DMS53 (cell line): ENCODE measurements at places on chromosomes 6 and 20.

DNA sequence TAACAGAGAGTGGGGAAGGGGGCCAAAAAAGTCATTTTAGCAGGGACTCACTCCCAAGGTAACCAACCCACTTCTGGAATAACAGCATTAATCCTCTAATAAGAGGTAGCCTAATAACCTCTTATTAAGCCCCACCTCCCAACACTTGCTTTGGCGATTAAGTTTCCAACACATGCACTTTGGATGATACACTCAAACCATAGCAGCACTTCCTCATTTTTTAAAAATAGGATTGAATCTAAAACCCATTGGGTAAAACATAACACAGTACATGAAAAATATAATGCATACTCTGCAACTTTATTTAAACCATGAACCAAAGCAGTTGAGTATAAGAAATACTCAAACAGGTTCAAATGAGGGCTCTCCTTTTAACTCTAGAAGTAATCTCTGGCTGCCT is 318.3 kb downstream of the HACE1 start:
- DNase-seq: no peak

DNA sequence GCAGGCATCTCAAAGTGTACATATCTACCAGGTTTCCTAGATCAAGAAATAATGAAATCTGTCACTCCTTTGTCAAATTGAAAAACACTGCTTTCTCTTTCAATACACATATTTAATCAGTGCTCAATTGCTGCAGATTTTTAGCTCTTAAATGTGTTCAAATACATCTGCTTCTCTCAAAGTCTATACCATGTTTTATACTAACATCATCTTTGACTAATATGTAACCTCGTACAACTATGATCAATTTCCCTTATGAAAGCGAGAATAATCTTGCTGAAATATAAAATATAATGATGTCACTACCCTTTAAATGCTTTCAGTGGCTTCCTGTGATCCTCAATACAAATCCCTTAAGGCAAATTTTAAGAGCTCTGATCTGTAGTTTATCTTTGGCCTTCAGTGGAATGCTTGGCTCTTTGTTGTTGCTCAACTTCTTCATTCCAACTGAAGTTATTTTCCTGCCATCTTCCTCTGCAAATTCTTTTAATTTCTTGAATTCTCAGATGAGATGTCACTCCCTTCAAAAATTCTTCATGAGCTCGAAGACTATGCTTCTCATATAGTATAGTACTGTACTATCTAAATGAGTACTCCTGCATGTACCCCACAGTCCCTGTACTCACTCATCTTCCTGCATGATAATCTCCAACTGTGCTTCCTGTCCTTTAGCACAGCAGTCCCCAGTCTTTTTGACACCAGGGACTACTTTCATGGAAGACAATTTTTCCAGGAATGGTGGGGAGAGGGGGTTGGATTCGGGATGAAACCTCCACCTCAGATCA is 545.1 kb upstream of the GJE1 start:
- DNase-seq: no peak

GRCh38 chr6:10166031-10166430 is 248.8 kb downstream of the TFAP2A start:
- DNase-seq: no peak

- DNase-seq: no peak
These were observed 40.0 kb downstream of the SNHG17 start for GRCh38 chr20:38395165-38395564.

DNA sequence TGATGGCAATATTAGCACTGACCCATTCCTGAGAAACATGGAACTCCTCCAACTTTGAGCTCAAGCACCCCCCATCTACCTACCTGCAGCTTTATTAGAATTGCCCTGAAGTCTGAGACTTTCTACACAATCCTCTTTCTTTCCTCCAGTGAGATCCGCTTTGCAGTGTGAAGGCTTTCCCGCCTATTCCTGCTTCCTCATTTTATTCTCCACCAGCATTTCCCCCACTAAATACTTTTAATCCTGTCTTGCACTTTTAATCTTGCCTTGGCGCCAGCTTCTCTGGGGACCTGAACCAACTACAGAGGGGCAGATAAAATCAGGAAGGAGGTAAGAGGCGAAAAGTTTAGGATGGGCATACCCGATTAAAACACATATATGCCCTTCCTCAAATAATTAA is 178.1 kb upstream of the PRDM1 start:
- DNase-seq: no peak

DNA sequence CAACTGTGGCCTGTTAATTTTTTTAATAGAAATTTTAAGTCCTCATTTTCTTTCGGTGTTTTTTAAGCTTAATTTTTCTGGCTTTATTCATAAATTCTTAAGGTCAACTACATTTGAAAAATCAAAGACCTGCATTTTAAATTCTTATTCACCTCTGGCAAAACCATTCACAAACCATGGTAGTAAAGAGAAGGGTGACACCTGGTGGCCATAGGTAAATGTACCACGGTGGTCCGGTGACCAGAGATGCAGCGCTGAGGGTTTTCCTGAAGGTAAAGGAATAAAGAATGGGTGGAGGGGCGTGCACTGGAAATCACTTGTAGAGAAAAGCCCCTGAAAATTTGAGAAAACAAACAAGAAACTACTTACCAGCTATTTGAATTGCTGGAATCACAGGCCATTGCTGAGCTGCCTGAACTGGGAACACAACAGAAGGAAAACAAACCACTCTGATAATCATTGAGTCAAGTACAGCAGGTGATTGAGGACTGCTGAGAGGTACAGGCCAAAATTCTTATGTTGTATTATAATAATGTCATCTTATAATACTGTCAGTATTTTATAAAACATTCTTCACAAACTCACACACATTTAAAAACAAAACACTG is 10.1 kb downstream of the HFE start:
- peak; percentile 86 for DNase-seq

DNA sequence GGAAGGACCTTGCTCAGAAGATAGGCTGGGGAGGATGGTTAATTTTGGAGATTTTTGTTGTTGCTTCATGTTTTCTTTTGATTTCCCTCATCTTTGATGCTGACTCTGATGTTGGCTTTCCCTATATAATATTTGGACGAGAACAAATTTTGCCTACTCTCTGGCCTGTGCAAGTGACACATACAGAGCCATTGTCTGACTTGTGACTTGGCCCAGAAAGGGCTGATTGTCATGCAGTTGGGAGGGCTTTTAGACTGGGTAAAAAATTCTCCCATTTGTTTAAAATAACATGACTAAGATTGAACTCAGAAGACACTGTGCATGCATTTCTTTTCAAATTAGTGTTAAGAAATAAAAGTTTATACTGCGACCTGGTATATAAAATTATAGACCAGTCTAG is 98.6 kb upstream of the SUPT3H start:
- DNase-seq: no peak

DNA sequence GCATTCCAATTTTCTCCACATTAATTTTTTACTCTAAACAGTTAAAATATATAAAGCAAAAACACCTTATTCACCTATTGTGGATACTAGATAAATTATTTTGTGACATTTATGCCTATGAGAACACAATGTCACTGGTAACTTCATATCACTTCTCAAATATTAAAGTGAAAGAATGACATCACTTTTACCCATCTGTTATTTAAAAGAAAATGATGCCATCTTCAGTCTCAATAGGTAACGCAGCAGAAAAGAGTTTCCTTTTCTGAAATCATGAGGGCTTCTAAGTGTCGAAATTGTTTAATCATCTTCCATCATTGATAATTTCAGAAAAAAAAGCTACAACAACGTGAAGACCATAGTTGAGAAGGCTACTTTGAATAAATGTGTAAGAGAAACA is 2.9 kb downstream of the HAO1 start:
- no peak for DNase-seq

GRCh38 chr6:116444092-116444491 is 17.1 kb upstream of the CALHM6 start:
- peak; percentile 68 for DNase-seq

- no peak for DNase-seq
These were observed 110.5 kb upstream of the MAP7 start for GRCh38 chr6:136660727-136661126.

DNA sequence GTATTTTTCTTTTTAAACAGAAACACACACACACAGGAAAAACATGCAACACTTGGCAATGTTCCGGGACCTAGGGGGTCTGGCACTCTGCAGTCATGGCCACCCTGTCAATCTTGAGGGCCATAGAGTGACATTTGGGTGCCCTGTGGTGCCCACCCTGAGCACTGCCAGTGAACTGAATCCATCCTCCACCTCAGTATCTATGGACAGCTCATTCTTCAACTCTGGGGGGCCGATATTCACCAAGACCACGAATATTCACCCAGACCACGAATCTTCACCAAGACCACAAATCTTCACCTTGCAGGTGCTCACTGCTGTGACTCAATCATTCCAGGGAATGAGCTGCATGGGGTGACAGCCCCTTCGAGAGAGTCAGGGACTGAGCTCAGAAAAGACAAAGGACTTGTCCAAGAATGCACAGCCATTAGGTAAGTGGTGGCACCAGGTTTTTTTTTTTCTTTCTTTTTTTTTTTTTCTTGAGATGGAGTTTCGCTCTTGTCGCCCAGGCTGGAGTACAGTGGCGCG is 19.1 kb downstream of the SNAI1 start:
- DNase-seq: no peak

DNA sequence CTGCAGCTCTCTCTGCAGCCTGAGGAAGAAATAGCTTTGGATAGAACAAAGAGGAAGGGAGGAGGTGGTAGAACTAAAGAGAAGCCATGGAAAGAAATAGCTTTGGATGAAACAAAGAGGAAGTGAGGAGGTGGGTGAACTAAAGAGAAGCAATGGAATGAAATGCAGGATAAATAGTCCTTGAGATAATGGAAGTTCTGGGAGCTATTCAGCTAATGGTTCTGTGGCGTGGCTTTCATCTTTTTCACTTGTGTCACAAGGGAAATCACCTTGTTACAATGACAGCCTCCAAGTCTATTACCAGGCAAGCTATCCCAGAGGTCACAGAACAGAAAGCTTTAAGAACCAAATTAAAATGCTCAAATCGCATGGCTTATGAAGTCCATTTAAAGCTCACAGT is 141.3 kb upstream of the ARG1 start:
- no peak for DNase-seq

DNA sequence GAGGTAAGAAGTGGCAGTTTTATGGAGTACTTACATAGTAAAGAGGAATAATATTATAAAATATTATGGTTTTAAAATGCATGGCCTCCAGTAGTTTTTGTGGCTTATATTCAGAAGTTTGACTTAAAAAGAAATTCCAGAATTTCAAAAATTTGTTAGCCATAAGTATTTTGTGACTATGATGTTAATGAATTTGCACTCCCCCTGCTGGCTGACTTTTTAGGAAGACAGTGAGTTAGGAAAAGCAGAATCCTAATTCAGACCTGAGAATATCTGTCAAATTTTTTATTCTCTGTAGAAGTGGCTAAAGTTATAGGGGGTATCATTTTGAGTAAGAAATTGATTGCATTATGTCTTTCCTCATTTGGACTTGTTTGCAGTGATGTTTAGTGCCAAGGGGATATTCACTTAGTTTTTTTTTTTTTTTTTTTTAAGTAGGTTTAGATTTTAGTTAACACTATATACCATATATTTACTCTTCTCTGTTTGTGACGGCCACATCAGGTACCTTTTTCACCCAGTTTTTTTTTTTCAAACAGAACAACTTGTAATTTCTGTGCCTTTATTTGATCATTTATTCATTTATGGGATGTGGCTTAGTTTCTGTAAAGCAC is 40.8 kb downstream of the ZFAND3 start:
- DNase-seq: peak; percentile 52

DNA sequence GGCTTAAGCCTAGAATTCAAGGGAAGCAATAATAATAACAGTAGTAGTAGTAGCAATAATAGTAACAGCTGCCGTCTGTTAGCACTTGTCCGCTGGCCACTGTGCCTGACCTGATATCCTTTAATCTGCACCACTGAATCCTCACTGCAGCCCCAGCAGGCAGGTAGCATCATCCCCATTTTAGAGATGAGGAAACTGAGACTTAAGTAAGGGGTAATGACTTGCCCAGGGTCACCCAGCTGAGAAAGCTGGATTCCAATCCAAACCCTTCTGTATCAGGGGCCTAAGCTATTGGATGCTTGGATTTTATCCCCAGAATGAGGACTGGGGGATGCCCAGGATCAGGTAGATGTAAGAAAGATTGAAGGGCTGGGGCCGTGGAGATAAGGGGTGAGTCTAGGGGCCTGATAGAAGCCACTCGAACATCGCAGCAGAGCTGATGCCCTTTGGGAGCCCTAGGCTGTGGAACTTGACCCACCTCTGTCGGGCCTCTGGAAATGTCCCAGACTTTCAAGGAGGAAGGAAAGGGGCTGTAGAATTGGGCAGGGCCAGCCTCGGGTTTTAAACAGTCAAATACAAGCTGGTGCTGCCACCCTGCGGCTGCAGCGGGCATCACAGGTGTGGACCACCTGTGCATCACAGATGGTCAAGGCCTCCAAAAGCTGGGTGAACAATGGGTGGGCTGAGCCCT is 102.1 kb upstream of the MYL9 start:
- DNase-seq: peak; percentile 76

GRCh38 chr6:5379647-5380242 is 118.4 kb downstream of the FARS2 start:
- DNase-seq: peak; percentile 82

- DNase-seq: no peak
These were observed 97.9 kb downstream of the ID4 start for GRCh38 chr6:19934996-19935591.

GRCh38 chr6:46789434-46790354 is 3.5 kb upstream of the MEP1A start:
- DNase-seq: no peak

GRCh38 chr6:31586599-31587281 is 663 bp downstream of the LST1 start:
- DNase-seq: no peak

GRCh38 chr6:109527989-109528388 is 45.0 kb upstream of the ZBTB24 start:
- peak; percentile 34 for DNase-seq

GRCh38 chr6:33428224-33428965 is 8.5 kb downstream of the SYNGAP1 start:
- DNase-seq: peak; percentile 79

DNA sequence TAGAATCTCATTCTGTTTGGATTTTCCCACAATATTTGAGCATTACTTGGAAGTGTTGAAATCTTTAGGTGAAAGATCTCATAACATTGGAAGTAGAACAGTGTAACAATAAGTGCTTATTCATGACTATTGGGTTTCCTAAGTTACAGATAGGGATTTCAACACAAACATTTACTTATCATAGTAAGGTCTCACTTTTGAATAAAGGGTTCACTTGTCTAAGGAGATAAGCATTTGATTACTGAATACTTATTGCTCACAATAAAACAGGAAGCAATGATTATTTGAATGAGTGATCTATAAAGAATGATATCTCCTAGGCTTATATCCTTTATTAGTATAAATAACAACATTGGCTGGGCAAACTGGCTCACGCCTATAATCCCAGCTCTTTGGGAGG is 14.8 kb downstream of the DDX43 start:
- DNase-seq: no peak

- no peak for DNase-seq
These were observed 24.2 kb downstream of the NEDD9 start for GRCh38 chr6:11208267-11208666.

DNA sequence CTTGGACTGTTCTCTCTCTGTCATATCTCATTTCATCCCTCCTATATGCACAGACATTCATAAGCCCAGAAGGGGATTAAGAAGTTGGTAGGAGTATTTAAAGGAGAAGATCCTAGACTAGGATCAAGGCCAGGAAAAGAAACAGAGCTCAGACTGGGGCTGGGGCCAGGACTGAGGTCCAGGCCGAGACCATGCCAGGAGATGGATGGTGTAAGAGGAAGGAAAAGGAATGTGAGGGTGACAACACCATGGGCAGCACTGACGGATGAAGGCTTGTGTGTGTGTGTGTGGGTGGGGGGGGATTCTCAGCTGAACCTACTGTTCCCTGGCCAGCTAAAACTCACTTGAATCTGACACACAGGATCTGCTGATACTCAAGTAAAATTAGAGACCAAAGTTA is 182.1 kb downstream of the KIF6 start:
- DNase-seq: no peak
